Ureter (tissue), 1 donor: ENCODE measurements at places on chromosomes 5 and 9.

- no peak for DNase-seq
Measured at GRCh38 chr5:98961665-98962344, 33.0 kb upstream of the CHD1 start.

DNA sequence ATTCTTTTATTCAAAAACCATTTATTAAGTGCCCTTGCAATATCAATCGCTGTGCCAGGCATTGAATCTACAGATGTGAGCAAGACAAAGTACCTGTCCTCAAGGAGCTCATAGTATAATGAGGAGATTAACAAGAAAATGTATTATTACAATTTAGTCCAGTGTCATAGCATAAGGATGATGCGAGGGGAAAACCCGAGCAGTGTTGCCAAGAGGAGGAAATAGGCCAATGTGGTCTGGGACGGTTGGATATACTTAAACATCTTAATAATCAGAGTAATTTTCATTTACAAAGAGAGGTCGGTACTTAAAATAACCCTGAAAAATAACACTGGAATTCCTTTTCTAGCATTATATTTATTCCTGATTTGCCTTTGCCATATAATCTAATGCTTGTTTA lies 18.5 kb downstream of the CD274 start:
- DNase-seq, result no peak

- no peak for DNase-seq
Measured at GRCh38 chr5:149264439-149265067, 7.1 kb upstream of the AFAP1L1 start.

DNA sequence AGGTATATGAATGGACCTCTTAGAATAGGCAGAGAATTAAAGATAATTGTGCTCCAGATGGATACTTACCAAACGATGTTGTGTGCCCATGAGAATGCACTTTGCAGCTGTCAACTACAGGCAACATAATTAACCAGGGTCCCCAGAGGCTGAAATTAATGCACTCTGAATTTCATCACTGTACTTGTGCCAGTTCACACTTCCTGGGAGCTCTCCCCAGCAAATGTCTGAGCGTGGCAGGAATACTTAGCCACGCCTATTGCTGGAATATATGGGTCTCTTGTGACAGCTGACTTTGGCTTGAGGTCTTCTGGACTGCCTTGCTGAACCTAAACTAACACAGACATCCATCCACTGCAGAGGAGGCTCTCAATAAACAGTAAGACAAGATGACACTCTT lies 11.9 kb upstream of the C1QTNF2 start:
- no peak for DNase-seq
